ENCODE measurements at places on chromosomes 13 and 19. TPM values are rescaled to one million over a fixed set of nuclear protein-coding genes. Genes with fewer than 3 reads are reported as not detected.

DNA sequence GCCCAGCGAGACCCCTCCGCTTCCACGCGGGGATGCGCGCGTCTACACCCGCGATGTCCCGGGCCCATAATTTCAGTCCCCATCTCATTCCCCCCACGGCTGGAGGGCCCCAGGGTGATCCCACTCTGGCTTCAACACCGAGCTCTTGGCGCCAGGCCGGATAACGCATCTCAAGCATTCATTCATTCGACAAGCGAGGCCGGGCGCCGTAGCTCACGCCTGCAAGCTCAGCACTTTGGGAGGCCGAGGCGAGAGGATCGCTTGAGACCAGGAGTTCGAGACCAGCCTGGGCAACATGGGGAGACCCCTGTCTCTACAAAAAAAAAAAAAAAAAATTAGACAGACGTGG lies 5.9 kb downstream of the ANGPTL6 start:
- DNase-seq, result no peak

GRCh38 chr19:14474827-14475226 lies 327 bp downstream of the PTGER1 start:
- no peak for DNase-seq

DNA sequence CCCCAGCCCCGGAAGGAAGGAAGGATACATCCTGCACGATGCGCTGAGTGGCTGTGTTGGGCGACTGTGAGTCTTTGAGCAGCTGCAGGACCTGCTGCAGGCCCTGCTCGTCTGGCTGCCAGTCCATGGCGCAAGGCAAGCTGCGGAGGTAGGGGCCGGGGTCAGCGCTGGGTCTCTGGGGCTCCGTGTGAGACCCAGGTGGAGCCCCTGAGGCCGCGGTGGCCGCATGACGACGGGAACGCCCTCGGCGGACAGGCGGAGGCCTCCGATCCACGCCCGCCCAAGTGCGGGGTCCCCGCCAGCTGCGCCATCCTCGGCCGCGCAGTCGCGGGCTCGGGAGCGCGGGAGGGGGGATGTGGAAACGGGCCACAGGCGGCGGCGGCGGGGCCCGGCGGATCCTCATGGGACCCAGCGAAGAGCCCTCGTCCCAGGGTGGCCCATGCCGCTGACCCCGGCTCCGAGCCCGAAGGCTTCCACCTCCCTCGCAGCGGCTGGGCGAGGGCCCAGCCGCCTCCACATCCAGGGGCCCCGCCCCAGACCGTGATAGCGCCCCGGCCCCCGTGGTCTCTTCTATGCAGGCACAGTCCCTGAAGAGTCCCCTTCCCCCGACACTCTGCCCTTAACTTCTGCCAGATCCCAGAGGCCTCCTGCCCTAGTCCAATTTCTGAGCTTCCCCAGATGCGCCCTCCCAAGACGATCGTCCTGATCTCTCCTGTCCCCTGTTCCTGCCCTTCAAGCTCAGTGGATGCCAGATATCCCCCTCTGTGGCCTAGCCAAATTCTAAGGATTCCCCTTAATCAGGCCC lies 2.7 kb downstream of the TNPO2 start:
- DNase-seq, result peak; percentile 7

DGKH gene
- total RNA-seq, result 11.5 TPM

C3 gene
- 3.4 TPM for total RNA-seq

FLT1 gene
- not detected for total RNA-seq

ACP5 gene
- 14.5 TPM for total RNA-seq

SPRED3 gene
- total RNA-seq, result 2.6 TPM

REEP6 gene
- 1.1 TPM for total RNA-seq
